ENCODE measurements at places on chromosomes 6 and 20.

DNA sequence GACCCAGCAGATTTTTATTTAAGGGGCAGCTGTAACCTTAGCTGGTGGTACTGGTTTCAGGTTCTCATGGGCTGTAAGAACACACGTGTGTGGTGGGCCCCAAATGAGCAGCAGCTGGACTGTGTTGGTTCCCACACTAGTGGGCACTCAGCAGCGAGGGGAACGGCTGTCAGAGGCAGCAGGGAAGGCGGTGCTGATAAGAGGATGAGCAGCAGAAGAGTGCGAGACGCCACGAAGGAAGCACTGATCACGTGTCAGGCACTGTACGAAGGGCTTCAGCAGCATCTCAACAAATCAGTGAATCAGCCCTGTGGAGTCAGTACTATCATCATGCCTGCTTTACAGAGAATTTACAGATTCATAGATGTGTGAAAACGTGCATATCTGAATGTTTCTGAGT is 41.0 kb upstream of the EMILIN3 start:
- DNase-seq, result no peak

DNA sequence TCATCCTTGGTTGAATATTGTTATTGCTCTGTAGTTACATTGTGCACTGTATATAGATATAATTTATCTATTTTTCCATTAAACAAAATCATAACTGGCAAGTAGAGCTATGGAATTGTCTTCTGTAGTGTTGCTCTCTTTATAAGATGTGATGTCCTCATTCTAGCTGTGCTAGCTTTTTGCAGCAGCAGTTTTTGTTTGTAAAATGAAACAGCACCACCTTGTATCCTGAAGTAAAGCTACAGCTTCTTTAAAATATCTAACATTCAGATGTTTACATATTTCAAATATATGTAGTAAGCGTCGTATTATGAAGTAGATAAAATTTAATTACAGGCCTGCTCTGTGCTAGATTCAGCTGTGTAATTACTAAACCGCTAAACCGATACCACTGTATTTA is 328.8 kb upstream of the MANEA start:
- no peak for DNase-seq

GRCh38 chr6:46234156-46234556 is 63.4 kb upstream of the ENPP5 start:
- DNase-seq, result no peak

- DNase-seq, result no peak
Measured at GRCh38 chr20:41160686-41161085, 23.3 kb downstream of the PLCG1 start.

Data from H1 (cell line).